ENCODE measurements at places on chromosomes 12 and 14. TPM values are rescaled to one million over a fixed set of nuclear protein-coding genes. Genes with fewer than 3 reads are reported as not detected.

GRCh38 chr14:88825078-88825458 lies 617 bp downstream of the TTC8 start:
- DNase-seq, result no peak

DNA sequence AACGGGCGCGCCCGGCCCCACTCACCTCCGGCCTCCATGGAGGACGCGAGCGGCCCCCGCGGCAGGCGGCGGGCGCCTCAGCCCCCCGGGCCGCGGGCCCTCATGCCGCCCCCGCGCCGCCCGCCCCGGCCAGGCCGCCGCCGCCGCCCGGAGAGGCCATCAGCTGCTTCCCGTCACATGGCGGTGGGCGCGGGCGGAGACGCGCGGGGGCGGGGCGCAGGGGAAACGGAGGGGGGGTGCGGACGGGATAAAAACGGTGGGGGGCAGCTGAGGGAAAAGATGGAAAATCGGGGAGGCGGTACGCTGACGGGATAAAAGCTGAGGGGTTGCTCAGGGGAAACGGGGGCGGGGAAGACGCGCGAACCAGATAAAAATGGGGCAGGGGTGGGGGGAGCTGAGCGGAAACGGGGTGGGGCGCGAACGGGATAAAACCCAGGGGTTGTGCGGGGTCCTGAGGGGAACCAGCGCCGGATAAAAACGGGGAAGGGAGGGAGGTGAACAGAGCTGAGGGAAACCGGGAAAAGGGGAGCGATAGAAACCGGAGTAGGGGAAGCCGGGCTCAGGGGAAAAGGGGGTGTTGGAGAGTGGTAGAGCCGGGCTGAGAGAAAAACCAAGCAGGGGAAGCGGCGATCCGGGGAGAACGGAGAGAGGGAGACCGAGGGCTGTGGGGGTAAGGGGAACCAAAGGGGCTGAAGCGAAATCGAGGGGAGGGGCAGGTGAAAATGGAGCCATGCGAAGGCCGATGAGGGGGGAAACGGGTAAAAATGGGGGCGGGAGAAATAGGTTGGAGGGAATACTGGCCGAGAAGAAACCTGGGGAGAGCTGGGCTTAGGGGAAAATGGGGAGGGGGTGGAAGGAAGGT lies at the start of gene WSB2:
WSB2 (minus strand) TSS at position 169 of the 862 bp plus-strand sequence; CDS start at position 38, 131 bp downstream.
- DNase-seq, result peak; percentile 65

- no peak for DNase-seq
Measured at GRCh38 chr12:128971802-128972201, 118.5 kb downstream of the GLT1D1 start.

DNA sequence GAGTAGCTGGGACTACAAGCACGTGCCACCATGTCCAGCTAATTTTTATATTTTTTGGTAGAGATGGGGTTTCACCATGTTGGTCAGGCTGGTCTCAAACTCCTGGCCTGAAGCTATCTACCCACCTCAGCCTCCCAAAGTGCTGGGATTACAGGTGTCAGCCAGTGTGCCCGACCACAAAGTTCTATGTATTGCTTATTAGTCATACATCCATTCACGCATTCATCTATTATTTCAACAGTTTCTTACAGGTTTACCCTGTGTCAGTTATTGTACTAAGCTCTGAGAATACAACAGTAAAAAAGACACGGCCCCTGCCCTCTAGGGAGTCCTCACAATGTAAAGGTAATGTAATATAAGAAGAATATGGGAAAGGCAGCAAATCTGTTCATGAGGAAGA lies 188.9 kb upstream of the BTG1 start:
- DNase-seq, result no peak

GRCh38 chr12:130552483-130552996 lies 163.6 kb downstream of the RIMBP2 start:
- no peak for DNase-seq

DNA sequence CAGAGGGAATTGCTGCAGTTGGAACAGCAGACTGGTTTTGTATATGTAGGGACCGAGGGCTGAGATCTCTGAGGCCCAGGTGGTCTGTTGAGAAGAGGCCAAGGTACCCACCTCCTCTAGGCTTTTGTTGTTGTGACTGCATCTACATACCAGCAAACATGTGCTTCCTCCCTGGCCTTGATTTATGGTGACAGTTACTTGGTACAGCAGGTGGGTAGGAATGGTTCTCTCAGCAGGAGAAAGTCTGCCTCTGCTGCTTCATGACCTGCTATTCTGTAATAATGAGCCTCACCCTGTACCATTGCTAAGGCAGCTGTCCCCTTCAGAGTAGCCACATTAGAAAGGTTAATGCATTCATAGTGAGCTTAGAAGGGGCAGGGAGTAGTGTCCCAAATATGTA lies 196.7 kb upstream of the PELI2 start:
- no peak for DNase-seq

- no peak for DNase-seq
Measured at GRCh38 chr12:31568498-31568897, 22.4 kb downstream of the DENND5B start.

DNA sequence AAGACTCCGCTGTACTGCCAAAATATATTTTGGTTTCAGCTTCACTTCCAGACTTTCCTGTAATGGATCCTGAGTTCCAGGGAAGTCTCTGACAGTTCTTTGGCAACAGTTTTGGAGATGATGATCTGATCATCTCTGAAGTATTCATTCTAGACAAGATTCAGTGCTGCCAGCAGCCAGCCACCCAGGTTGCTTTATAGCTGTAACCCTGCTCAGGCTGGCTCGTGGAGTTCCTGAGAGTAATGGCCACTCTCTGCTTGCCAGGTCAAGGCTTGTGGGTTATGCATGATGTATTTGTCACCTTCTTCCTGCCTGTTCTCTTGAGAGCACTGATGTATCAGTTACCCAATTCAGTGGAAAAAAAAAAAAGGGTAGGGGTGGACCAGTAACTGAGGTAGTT lies 124.3 kb downstream of the PPHLN1 start:
- peak; percentile 5 for DNase-seq

GRCh38 chr14:101899263-101899662 lies 65.1 kb upstream of the DYNC1H1 start:
- DNase-seq, result no peak

- no peak for DNase-seq
Measured at GRCh38 chr12:131618303-131618658, 92.6 kb upstream of the SFSWAP start.

GRCh38 chr12:19191563-19191962 lies 62.0 kb downstream of the PLEKHA5 start:
- no peak for DNase-seq

DNA sequence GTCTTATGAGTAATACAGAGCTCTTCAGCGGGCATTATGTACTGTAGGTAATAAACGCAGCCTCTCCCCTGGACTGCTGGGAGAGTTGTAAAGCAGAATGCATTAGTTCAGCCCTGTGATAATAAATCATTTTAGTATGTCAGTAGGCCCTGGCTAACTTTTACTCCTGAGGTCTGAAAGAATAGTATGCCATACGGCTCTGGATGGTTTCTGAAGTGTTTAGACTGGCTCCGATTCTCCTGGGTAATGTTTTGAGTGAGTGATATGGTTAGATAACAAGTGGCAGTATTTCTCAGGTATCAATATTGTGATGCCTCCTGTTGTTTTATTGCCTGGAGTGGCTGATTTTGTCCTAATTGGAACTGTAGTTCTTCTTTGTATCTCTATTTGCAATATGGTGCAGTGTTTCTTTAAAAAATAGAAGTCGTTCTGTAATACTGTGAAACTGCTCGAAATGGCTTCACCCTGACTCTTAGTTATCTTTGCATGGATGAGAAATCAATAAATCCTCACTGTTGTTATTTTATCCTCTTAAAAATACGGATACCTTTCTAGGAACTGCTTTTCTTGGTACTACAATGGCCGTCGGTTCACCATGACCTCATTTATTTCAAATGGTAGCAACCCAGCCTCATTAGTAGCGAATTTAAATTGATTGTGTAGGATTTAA lies 100.2 kb downstream of the PDZRN4 start:
- DNase-seq, result no peak

GRCh38 chr14:20623798-20624197 lies 17.7 kb downstream of the OR6S1 start:
- no peak for DNase-seq

GRCh38 chr14:24925771-24926374 lies 124.1 kb downstream of the STXBP6 start:
- DNase-seq, result no peak

- no peak for DNase-seq
Measured at GRCh38 chr12:82040987-82041743, 282.0 kb upstream of the PPFIA2 start.

DNA sequence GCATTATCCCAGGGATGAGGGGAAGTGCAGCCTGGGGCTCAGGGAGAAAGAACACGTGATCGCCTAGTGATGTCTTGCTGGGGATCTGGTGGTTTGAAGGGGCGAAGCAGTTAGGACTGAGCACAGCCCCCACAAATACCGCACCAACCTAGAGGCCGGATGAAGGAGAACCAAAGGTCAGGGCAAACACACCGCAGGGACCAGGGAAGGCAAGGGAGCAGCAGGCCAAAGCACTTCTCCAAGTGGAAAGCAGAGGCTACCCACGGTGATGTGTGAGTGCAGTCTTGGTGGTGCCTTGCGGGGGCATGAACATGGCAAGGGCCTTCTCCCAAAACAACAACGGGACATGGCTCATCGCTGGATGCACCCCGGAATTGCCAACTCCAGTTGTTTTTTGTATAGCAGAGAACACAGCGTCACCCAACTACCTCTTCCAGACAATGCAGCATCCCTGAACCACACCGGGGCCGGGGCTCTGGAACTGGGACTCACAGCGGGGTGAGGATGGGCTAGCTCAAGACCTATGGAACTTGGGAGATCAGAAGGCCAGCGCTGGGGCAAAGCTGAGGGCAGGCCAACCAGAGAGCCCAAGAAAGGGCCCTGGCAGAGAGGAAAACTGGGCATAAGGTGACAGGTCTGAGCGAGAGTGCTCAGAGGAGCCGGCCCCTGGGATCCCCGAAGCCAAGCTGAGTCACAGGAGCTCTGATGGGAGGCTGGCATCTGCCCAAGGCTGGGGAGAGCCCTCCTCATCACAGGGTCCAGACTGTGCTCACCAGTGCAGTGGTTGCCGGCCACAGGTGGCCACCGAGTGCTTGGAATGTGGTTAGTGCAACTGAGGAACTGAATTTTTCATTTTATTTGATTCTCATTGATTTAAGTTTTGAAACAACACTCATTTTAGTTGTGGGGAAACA lies 11.1 kb downstream of the GALNT16 start:
- DNase-seq, result peak; percentile 75

- peak; percentile 26 for DNase-seq
Measured at GRCh38 chr12:28424965-28425364, 234.7 kb downstream of the CCDC91 start.

GRCh38 chr12:132619386-132620112 lies 973 bp downstream of the P2RX2 start:
- no peak for DNase-seq

- DNase-seq, result no peak
Measured at GRCh38 chr14:85856430-85856829, 326.5 kb downstream of the FLRT2 start.

DNA sequence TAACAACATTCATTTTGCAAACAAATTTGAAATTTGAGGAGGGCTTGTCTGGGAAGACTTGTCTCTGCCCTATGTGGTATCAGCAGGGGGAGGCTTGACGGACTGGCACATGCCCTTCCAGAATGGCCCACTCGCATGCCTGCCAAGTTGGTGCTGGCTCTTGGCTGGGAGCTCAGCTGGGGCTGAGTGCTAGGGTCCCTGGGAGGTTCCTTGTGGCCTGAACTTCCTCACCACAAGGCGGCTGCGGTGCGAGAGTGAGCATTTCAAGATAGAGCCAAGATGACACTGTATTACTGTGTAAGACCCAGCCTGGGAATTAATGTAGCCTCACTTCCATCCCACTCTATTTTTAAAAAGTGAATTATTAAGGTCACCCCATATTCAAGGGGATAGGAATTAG lies 271.6 kb upstream of the PLEKHG7 start:
- no peak for DNase-seq

- no peak for DNase-seq
Measured at GRCh38 chr12:11769723-11770514, 120.4 kb downstream of the ETV6 start.

Gene DMAC2L
- total RNA-seq, result 5.8 TPM

Gene PARPBP
- 30.1 TPM for total RNA-seq

Gene GEMIN2
- 33.6 TPM for total RNA-seq

Gene NOS1
- total RNA-seq, result not detected

Gene GRIP1
- not detected for total RNA-seq

Gene OAS1
- total RNA-seq, result 1.0 TPM

Gene PRIMA1
- total RNA-seq, result not detected

Gene CCDC196
- total RNA-seq, result not detected

Gene RND1
- total RNA-seq, result not detected

Gene NGB
- total RNA-seq, result not detected

Gene MYO1H
- not detected for total RNA-seq

Gene PLCZ1
- not detected for total RNA-seq

All from LHCN-M2 (cell line).